ENCODE measurements at places on chromosomes 6 and 20.

DNA sequence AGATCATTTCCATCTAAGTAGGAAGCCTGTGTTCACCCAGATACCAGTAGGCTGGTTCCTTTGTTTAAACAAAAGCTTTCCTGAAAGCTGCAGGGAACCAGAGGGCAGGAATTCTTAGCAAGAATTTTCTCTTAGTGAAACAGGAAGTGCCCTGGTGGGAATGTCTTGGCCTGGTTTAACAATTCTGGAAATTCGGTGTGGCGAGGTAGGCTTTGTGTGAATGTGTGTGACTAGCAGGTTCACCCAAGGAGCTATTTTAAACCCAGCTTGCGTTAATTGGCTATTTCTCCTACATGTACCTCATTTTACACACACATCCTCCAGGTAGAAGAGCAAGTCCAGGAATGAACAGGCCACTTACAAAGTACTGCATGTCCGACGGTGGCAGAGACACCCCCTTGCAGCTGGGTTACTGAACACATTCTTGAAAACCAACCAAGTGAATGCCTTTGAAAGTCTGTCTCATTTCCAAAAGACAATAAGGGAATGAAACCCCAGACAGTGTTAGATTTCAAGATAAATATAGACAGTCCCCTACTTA is 64.6 kb downstream of the GFOD1 start:
- no peak for DNase-seq

DNA sequence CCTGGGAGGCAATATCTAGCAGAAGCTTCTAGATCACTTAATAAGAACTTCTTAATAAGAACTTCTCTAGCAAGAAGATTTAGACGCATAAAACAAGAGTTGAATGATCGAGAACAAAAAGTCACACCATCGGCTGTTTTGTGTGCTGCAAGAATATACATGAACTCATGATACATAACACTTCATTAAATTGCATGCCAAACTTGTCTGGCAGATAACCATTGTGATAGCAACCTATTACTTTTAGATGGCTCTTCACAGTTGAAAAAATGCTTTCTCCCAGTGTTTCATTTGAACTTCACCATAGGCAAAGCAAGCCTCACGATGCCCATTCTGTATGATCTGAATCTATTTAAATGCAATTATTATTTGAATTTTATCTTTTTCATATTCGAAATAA is 249.9 kb downstream of the CBLN4 start:
- no peak for DNase-seq

GRCh38 chr20:25860531-25861150 is 164.0 kb upstream of the ZNF337 start:
- DNase-seq: no peak

GRCh38 chr6:23477586-23477985 is 648.4 kb upstream of the NRSN1 start:
- DNase-seq: no peak

- no peak for DNase-seq
Measured at GRCh38 chr20:59360934-59361333, 60.5 kb downstream of the EDN3 start.

GRCh38 chr20:34310481-34311117 is 7.4 kb upstream of the AHCY start:
- no peak for DNase-seq

DNA sequence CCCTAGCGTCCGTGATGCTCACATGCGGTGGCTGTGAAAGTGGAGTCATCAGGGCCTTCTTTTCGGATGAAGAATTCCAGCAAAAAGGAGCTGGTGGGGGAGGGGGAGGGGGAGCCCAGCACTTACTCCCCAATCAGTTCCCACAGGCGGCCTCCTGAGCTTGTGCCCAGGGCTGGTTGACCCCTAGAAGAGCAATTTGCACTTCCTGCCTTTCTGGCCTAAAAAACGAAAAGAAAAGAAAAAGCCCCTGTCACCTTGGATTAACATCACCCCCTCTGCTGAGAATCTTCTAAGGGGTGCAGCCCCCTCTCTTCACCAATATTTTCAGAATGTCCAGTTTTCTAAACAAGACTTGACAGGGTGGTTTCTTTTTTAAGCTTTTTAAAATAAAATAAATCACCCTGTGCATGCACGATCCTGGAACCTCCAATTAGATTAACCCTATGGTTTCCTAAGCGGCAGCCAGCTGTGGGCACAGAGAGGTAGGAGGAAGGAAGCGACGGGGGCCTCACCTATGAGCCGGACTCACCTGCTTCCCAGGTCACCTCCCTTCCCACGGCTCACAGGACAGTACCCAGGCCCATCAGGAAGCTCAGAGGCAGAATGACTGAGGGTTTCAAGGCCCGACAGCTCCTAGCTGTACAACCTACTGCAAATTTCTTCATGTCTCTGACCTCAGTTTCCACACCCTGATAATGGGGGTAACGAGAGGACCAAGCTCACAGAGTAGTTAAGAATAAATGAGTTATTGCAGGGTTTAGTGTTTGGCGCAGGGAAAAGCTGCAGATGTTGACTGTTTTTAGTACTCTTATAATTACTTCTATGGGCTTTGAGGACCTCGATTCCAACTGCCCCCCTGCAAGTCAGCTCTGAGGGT is 10.5 kb upstream of the TGM2 start:
- no peak for DNase-seq

DNA sequence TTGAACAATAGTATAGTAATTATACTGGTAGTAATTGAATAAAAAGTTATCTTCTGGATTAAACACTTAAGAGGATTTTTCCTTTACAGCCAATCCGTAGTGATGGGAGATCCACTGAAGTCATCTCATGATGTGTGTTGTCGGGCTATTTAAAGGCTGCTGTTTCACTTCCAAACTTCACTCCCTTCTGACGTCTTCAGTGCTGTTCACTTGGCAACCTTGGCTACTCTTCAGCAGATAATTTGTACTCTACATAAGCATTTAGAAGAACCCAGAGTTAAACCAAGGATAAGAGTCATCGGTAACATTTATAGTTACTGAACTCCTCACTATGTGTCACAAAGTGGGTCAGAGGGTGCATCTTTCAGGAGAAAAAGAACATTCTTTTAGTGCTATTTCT is 179.1 kb upstream of the EYA4 start:
- peak; percentile 5 for DNase-seq

DNA sequence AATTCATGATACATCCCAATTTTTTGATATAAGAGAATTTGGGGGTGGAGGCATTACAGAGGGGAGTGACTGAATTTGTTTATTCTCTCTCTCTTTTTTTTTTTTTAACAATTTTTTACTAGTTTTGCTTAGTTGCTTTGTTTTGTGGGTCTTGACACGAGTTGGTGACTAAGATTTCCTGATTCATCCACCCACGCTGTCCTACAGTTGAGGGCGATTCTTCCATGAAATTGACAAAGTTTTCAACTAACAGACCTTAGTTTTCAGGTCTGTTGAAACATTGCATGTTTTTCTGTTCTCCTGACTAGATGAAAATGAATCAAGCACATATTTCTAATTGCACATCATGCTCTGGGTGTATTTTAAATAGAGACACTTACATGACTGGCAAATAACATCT is 613.8 kb downstream of the TFAP2B start:
- DNase-seq: no peak

- no peak for DNase-seq
Measured at GRCh38 chr20:51184289-51184688, 161.4 kb upstream of the KCNG1 start.

GRCh38 chr6:16982807-16983206 is 119.0 kb upstream of the STMND1 start:
- DNase-seq: no peak

DNA sequence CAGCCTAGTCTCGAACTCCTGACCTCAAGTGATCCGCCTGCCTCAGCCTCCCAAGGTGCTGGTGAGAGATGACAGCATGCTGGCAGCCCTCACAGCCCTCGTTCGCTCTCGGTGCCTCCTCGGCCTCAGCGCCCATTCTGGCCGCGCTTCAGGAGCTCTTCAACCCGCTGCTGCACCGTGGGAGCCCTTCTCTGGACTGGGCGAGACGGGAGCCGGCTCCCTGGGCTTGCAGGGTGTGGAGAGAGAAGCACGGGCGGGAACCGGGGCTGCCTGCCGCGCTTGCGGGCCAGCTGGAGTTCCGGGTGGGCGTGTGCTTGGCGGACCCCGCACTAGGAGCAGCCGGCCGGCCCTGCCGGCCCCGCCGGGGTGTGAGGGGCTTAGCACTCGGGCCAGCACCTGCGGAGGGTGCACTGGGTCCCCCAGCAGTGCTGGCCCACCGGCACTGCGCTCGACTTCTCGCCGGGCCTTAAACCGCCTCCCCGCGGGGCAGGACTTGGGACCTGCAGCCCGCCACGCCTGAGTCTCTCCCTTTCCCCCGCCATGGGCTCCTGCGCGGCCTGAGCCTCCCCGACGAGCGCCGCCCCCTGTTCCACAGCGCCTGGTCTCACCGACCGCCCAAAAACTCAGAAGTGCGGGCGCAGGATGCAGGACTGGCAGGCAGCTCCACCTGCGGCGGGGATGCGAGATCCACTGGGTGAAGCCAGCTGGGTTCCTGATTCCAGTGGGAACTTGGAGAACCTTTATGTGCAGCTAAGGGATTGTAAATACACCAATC is 31.5 kb upstream of the RANBP9 start:
- no peak for DNase-seq

GRCh38 chr20:53080969-53081871 is 109.1 kb downstream of the TSHZ2 start:
- DNase-seq: no peak

DNA sequence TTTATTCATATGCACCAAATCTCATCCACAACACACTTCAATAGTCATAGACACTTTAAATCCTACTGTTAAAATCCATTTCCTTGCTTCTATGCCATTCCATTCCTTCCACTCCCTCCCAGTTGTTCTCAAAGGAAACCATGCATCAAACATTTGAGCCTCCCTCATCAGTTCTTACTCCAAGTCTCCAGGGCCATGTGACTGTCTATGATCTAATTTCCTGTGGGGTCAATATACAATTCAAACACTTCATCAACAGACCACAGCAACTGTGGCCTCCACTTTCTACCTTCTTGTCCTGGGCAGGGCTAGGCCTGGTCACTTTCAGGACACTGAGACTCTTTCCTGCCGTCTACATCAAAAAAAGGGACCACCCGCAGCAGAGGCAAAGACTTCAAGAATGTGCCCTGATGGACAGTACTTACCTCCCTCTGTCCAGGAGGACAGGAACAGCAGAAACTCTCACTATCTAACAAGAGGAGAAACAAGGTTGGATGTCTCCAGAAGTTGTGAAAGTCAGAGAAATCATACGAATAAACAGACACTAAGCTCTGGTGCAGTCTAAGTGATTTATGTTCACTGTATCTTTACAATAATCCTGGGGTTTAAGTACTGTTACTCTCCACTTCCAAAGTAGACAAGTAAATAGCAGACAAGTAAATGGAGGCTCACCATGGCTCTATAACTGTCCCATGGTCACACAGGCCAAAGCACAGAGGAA is 160.2 kb downstream of the QRSL1 start:
- DNase-seq: peak; percentile 38

- DNase-seq: no peak
Measured at GRCh38 chr6:35044145-35044745, 96.9 kb downstream of the TCP11 start.

- DNase-seq: no peak
Measured at GRCh38 chr6:90233994-90234393, 62.6 kb downstream of the BACH2 start.

GRCh38 chr6:149922642-149923326 is at the start of gene RAET1G:
Gene RAET1G (minus strand): TSS chr6:149923121. CDS start chr6:149923010, 111 bp downstream.
- DNase-seq: peak; percentile 92

DNA sequence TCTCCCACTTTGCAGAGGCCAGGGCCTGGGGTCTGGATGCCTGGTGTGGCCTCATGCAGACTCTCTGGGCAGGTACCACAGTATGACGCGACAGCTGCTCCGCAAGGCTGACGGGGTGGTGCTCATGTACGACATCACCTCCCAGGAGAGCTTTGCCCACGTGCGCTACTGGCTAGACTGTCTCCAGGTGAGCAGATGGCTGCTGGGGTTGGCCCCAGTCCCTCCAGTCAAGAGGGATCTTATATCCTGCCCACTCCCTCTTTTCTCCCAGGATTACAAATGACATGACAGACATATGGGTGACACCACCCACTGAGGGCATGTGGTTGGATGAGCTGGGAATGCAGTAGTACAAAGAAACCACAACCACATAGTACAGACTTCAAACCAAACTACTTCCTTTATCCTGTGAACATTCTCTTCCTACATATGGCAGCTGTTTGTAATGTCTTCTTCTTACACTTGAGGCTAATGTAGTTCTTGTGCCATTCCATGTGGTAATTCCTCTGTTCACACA is 29.9 kb downstream of the RAB44 start:
- DNase-seq: peak; percentile 54
